Activated CD4-positive, alpha-beta T cell treated with anti-CD3 and anti-CD28 coated beads, Interleukin-2, amount 10 ng/mL, durations not matched to agents 7 days and 5 days (primary cell): ENCODE measurements at places on chromosomes 13 and 19.

- peaks cover 41% of the 10 kb centered on the region for H3K36me3 ChIP-seq
- peak within 1 kb of the TSS; percentile 91 for H3K4me3 ChIP-seq
- H3K27me3 ChIP-seq = peaks cover 4% of the 10 kb centered on the region
- peaks cover 62% of the 10 kb centered on the region for H3K4me1 ChIP-seq
These were observed at the start of gene BCL3 for GRCh38 chr19:44748426-44749254. Gene BCL3 (plus strand): TSS chr19:44748708. CDS start chr19:44748791, 83 bp downstream.

GRCh38 chr13:37366044-37366770, 232.4 kb downstream of the POSTN start:
- H3K4me1 ChIP-seq = no peaks in the 10 kb centered on the region
- H3K4me3 ChIP-seq = no peak overlapping the region
- no peak for DNase-seq
- H3K27me3 ChIP-seq = no peaks in the 10 kb centered on the region
- H3K27ac ChIP-seq = no peak overlapping the region

GRCh38 chr13:112916296-112916695, 52.7 kb upstream of the MCF2L start:
- no peak overlapping the region for H3K4me3 ChIP-seq
- H3K27me3 ChIP-seq = peaks cover 2% of the 10 kb centered on the region
- H3K36me3 ChIP-seq = no peaks in the 10 kb centered on the region

DNA sequence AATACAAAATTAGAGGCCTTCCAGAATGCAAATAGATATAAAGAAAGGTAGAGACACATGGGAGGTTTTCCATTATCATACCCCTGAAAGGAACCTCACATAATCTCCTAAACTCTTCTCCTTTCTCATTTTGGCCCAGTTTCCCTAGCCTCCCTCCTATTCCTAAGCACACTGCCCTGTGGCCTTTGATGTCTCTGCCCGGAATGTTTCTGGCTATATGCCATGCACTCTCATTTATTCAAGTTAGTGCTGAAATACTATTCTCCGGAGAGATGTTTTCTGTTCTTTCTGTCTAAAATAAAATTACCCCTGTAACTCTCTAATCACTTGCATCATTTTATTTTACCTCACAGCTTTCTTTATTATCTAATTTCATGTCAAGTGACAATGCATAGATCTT, 1287.7 kb downstream of the SLITRK5 start:
- DNase-seq = no peak
- H3K4me3 ChIP-seq = no peak overlapping the region
- H3K27ac ChIP-seq = no peak overlapping the region
- H3K27me3 ChIP-seq = no peaks in the 10 kb centered on the region
- no peaks in the 10 kb centered on the region for H3K4me1 ChIP-seq

- DNase-seq = no peak
- H3K36me3 ChIP-seq = no peaks in the 10 kb centered on the region
- no peak overlapping the region for H3K27ac ChIP-seq
- H3K4me1 ChIP-seq = no peaks in the 10 kb centered on the region
- H3K4me3 ChIP-seq = no peak overlapping the region
- no peaks in the 10 kb centered on the region for H3K27me3 ChIP-seq
These were observed 237.0 kb upstream of the TSHZ3 start for GRCh38 chr19:31586282-31586681.

GRCh38 chr13:40756042-40756441, 14.9 kb downstream of the MRPS31 start:
- DNase-seq = no peak
- no peak overlapping the region for H3K27ac ChIP-seq
- peaks cover 44% of the 10 kb centered on the region for H3K36me3 ChIP-seq
- H3K4me3 ChIP-seq = no peak overlapping the region
- H3K27me3 ChIP-seq = no peaks in the 10 kb centered on the region

DNA sequence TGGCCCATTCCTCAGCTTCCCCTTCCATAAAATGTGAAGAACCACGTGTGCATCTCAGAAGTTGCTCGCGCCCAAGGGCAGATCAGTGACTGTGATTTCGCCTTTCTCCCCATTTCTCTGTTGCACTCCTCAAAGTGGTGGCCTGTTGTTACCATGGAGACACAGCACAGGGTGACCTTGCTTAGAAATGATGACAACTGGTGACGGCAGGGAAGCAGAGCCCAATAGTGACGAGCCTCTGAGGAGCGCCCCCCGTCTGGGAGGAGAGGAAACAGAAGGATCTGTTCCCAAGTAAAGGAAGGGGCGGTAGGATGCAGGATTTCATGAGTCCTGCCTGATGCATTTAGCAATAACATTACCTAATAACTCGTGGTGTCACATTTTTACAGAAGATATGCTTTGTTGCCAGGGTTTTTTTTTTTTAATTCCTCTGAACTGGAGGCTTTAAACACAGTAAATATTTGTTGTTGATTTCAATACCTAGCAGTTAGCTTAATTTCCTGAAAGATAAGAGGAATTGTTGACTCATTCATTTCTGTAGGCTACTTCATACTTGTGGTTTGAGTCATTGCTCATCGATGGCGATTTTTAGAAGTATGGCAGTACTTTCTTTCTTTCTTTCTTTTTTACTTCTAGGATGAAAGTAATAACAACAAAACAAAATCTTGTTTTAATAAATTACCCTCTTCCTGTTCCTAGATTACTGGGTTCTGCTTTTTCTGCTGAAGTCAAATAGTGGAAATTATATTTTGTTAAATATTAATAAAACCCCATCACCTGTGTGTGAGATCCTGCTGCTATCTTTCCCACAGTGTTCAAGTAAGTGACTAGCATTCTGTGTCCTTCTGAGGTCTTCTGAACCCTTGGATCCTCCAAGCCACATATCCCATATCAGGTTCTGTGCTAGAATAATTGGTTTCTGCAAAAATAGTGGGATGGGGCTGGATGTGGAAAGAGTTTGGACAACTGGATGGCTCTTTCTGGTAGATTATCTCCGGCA, 36.0 kb downstream of the MBNL2 start:
- H3K27ac ChIP-seq = peak overlapping the region; percentile 60
- no peaks in the 10 kb centered on the region for H3K27me3 ChIP-seq
- H3K4me1 ChIP-seq = peaks cover 66% of the 10 kb centered on the region
- peaks cover 13% of the 10 kb centered on the region for H3K36me3 ChIP-seq
- no peak overlapping the region for H3K4me3 ChIP-seq

GRCh38 chr19:47241919-47242577, 11.0 kb upstream of the BBC3 start:
- no peak overlapping the region for H3K27ac ChIP-seq
- DNase-seq = no peak
- H3K27me3 ChIP-seq = peaks cover 5% of the 10 kb centered on the region
- H3K36me3 ChIP-seq = no peaks in the 10 kb centered on the region
- H3K4me3 ChIP-seq = no peak overlapping the region
- peaks cover 28% of the 10 kb centered on the region for H3K4me1 ChIP-seq

DNA sequence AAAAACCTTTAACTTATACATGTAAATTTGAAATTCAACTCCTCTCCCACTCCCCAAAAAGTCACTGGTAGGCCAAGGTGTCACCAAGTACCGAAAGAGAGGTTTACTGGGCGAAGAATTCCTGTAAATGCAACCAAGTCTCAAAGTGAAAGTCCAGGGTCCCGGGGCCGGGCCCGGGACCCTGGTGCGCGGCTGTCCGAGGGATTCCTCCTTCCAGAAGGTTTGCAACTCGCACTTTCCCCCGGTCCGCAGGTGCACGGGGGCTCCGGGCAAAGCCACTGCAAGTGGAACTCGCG, 1.1 kb downstream of the STK24 start:
- H3K27ac ChIP-seq = peak overlapping the region; percentile 93
- peak overlapping the region; percentile 98 for H3K4me3 ChIP-seq
- peaks cover 27% of the 10 kb centered on the region for H3K36me3 ChIP-seq
- no peaks in the 10 kb centered on the region for H3K27me3 ChIP-seq
- H3K4me1 ChIP-seq = peaks cover 47% of the 10 kb centered on the region
- DNase-seq = no peak

GRCh38 chr13:21399741-21400140, 59.4 kb downstream of the ZDHHC20 start:
- DNase-seq = peak; percentile 30
- peaks cover 57% of the 10 kb centered on the region for H3K36me3 ChIP-seq
- H3K27me3 ChIP-seq = no peaks in the 10 kb centered on the region
- peak overlapping the region; percentile 91 for H3K27ac ChIP-seq

DNA sequence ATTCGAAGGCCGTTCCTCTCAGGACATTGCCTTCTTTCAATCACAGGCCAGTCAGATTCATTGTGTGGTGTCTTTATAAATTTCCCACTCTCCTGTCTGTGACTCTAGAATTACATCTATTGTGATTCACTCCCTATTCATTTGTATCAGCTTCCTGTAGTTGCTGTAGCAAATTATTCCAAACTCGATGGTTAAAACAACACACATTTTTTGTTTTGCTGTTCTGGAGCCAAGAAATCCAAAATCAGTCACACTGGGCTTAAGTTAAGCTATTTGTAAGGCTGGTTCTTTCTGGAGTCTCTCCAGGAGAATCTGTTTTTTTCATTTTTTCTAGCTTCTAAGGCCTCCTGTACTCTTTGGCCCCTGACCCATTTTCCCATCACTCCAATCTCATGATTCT, 1487.0 kb upstream of the SLC10A2 start:
- H3K4me3 ChIP-seq = no peak overlapping the region
- H3K36me3 ChIP-seq = no peaks in the 10 kb centered on the region
- no peaks in the 10 kb centered on the region for H3K27me3 ChIP-seq
- H3K4me1 ChIP-seq = no peaks in the 10 kb centered on the region
- H3K27ac ChIP-seq = no peak overlapping the region
- no peak for DNase-seq

DNA sequence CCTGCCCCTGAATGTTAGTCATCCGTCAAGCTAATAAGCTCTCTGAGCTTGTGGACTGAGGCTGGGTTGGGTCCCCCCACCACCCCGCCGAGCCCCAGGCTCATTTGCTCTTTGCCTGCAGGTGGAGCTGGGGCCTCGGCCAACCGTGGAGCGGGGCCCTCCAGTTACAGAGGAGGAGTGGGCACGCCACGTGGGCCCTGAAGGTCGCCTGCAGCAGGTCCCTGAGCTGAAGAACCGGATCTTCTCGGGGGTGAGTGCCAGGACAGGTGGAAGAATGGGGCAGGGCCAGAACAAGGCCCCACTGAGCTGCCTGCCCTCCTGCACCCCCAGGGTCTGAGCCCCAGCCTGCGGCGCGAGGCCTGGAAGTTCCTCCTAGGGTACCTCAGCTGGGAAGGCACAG, 5.1 kb downstream of the TBC1D17 start:
- H3K27ac ChIP-seq = no peak overlapping the region
- H3K36me3 ChIP-seq = peaks cover 42% of the 10 kb centered on the region
- H3K4me3 ChIP-seq = no peak overlapping the region
- H3K4me1 ChIP-seq = peaks cover 19% of the 10 kb centered on the region
- H3K27me3 ChIP-seq = no peaks in the 10 kb centered on the region

- H3K27me3 ChIP-seq = no peaks in the 10 kb centered on the region
- H3K27ac ChIP-seq = no peak overlapping the region
- DNase-seq = no peak
- no peaks in the 10 kb centered on the region for H3K36me3 ChIP-seq
These were observed 2117.6 kb downstream of the PCDH9 start for GRCh38 chr13:65112531-65112941.

DNA sequence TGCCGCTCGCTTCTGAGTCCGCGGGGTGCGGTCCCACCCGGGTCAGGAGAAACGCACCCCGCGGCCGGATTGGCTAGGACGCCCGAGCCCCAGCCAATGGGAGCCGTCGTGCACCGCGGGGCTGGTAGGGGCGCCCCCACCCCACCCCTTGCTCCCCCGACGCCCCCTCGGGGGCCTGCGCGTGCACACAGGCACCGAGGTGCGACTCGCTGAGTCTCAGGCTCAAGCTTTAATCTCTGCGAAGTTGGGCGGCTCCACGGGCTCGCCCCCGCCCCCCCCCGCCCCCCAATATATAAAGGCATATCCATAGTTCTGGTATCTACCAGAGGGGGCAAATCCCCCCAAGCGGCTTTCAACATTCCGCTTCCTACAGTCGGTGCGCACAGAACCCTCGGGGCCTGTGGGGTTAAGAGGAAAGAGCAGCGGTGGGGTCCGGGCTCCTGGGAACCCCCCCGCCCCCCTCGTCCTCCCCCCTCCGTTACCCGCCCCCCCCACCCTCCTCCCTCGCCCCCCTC, at the start of gene COX6B2:
COX6B2 (minus strand) TSS at position 22 of the 515 bp plus-strand sequence. CDS start 198 bp downstream, outside the sequence.
- H3K36me3 ChIP-seq = no peaks in the 10 kb centered on the region
- H3K4me1 ChIP-seq = peaks cover 18% of the 10 kb centered on the region
- peak within 1 kb of the TSS; percentile 54 for H3K4me3 ChIP-seq
- peak within 1 kb of the TSS; percentile 14 for H3K27ac ChIP-seq
- no peak for DNase-seq

DNA sequence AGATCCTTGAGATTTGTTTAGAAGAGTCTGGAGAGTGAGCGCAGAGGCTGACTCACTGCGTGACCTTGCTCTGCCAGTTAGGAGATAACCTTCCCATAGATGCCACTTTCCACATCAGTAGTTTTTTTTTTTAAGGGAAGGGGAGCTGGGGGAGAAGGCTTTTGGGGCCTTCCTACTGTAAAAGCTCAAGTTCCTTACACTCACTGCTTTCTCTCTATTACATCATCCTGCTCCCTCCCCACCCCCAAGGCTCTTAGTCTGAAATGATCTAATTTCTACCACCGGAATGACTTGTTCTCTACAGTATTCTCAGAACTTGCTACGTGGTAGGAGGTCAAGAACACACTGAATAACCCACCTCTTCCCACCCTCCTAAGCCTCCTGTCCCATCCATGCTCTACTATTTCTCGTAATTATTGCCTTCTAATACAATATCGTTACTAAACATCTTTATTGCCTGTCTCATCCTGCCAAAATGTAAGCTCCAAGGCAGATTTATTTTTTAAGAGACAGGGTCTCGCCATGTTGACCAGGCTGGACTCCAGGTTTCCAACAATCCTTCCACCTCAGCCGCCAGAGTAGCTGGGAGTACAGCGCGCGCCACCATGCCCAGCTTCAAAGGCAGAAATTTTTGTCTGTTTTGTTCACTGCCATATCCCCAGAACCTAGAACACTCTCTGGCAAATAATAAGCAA, 1.2 kb downstream of the LONP1 start:
- peak overlapping the region; percentile 96 for H3K4me3 ChIP-seq
- H3K4me1 ChIP-seq = peaks cover 36% of the 10 kb centered on the region

- peaks cover 16% of the 10 kb centered on the region for H3K4me1 ChIP-seq
- no peak for DNase-seq
- H3K4me3 ChIP-seq = no peak overlapping the region
- no peaks in the 10 kb centered on the region for H3K36me3 ChIP-seq
- H3K27ac ChIP-seq = no peak overlapping the region
These were observed 19.0 kb downstream of the OLFM2 start for GRCh38 chr19:9917321-9917720.

DNA sequence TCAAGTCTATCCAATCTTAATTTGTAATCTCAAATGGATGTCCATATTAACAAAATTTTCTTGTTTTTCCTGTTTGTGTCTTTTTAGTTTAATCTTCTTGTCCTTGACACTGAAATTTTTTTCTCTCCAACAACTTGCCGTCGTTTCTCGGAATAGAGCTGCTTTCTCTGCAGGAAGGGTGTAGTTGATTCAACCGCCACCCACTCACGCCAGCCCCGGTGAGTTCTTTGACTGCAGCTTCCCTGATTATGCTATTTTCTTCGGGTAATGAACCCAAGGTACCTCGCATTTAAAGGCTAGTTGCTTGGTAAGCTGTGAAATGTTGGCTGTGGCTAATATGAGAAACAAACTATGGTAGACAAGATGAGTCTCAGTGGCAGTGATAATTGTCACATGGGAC, 72.2 kb downstream of the DPRX start:
- no peaks in the 10 kb centered on the region for H3K27me3 ChIP-seq
- no peak overlapping the region for H3K4me3 ChIP-seq
- no peaks in the 10 kb centered on the region for H3K4me1 ChIP-seq
- no peak overlapping the region for H3K27ac ChIP-seq
- no peak for DNase-seq
- no peaks in the 10 kb centered on the region for H3K36me3 ChIP-seq

- H3K4me1 ChIP-seq = peaks cover 19% of the 10 kb centered on the region
- no peak overlapping the region for H3K4me3 ChIP-seq
- no peak for DNase-seq
- no peaks in the 10 kb centered on the region for H3K27me3 ChIP-seq
- H3K27ac ChIP-seq = no peak overlapping the region
These were observed 22.5 kb downstream of the LTBP4 start for GRCh38 chr19:40623403-40624251.
